Amniotic stem cell (primary cell): ENCODE measurements at places on chromosomes 16 and 17.
A peak's percentile ranks its signal among the peaks of the same experiment; 100 is the strongest.

GRCh38 chr16:9081158-9081557 lies 10.3 kb upstream of the HAPSTR1 start:
- DNase-seq = no peak

- no peak for DNase-seq
Observed at GRCh38 chr17:21127509-21128077, 829 bp downstream of the DHRS7B start.

- peak; percentile 57 for DNase-seq
Observed at GRCh38 chr16:57194512-57194911, 8.4 kb downstream of the RSPRY1 start.

DNA sequence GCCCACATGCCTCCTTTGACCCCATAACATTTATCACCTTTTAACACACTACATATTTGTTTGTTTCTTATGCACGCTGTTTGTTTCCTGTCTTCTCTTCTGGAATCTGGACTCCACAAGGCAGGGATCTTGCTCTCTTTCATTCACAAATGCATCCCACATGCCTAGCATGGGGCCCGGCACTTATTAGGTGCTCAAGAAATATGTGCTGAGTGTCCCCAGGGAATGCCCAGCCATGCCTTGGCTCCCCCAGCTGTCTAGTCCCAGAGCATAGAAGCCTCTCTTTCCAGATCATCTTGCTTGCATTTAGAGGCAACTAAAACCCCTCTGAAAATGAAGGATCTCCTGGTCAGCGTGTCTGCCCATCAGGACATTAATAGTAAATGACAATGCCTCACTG lies 283.7 kb downstream of the CBLN1 start:
- no peak for DNase-seq

GRCh38 chr16:48041981-48042421 lies 113.8 kb downstream of the ABCC12 start:
- no peak for DNase-seq
